ENCODE measurements at places on chromosomes 4 and X.

GRCh38 chrX:39337451-39337850 is 536.2 kb downstream of the MID1IP1 start:
- no peak for DNase-seq

DNA sequence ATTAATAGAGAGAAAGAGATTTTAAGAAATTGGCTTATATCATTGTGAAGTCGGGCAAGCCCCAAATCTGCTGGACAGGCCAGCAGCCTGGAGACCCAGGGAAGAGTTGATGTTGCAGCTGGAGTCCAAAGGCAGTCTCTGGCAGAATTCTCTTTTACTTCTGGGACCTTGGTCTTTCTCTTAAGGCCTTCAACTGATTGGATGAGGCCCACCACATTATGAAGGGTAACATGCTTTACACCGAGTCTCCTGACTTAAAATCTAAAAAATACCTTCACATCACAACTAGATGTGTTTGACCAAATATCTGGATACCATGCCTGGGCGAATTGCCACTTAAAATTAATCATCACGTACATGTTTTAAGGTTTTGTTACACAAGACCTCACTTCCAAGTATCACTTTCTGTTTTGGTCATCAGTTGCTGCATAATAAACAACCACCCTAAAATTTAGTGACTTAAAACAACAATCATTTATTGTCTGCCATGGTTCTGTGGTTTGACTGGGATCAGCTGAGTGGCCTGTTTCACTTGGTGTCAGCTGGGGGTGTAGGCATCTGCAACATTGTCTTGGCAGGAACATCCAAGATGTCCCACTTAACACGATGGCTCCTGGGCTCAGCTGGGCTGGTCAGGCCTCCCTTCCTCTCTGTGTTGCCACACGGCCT is 3.4 kb downstream of the CD38 start:
- DNase-seq: no peak

DNA sequence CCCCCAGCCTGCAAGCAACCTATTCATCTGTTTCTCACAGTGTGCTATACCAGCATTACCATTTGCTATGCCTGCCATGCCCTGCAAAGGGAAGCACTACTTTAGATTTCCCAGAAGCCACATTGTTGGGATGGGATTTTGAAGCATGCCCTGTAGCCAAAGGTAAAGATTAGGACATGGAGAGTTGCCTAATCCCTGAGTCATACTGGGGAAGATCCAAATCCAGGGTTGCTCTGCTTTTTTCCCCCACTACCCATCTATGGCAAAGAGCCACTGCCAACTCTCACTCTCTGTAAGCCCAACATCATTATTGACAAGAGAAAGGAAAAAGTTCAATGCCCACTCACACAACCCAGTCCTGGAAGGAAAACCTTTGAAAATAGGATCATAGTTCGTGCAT is 36.7 kb upstream of the TMEM164 start:
- no peak for DNase-seq

DNA sequence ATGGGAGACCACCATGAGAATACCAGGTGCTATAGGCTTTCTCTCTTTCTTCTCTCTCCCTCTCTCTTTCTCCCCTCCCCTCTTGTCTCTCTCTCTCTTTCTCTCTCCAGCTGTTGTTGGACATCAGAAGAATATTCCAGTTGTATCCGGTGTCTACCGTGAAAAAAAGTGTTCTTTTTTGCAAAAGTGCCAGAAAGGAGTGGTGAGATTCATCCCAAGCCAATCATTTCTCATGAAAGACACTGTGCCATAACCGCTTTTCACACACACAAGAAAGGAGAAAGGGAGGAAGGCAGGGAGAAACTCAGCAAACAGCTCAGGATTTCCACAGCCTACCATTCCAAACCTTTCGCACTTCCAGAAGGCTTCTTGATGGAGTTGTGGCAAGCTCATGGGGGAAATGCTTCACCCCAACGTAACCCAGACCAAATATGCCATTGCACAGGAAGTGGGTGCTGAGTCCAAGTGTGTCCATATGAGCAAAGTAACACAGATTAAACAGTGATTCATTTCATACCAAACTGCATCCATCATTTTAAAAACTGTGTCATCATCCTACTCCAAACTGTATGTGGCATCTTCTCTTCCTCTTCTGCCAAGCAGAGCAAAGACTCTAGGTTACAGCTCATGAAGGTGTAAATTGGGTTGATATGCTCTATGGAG is 224.0 kb downstream of the APBB2 start:
- no peak for DNase-seq

- no peak for DNase-seq
Observed at GRCh38 chr4:79576429-79576753, 168.4 kb upstream of the GK2 start.

DNA sequence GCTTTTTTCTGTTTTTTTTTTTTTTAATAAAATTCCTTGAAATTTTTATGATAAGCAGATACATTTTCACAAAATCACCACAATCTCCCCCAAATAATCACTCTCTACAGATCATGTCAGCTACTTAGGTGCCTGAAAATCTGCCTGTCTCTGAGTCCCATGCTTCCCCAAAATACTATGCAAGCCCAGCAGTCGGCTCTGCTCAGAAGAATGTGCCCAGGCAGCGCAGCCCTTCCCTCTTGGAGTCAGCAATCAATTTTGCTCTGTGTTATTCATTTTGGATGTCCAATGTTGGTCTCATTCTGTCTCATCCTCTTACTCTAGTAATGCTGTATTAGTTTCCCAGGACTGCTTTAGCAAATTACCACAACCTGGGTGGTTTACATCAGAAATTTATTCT is 24.9 kb upstream of the C1QTNF7 start:
- peak; percentile 44 for DNase-seq

GRCh38 chr4:81494031-81494431 is 22.3 kb upstream of the RASGEF1B start:
- no peak for DNase-seq

GRCh38 chrX:143683486-143683885 is 37.1 kb downstream of the SPANXN2 start:
- no peak for DNase-seq

DNA sequence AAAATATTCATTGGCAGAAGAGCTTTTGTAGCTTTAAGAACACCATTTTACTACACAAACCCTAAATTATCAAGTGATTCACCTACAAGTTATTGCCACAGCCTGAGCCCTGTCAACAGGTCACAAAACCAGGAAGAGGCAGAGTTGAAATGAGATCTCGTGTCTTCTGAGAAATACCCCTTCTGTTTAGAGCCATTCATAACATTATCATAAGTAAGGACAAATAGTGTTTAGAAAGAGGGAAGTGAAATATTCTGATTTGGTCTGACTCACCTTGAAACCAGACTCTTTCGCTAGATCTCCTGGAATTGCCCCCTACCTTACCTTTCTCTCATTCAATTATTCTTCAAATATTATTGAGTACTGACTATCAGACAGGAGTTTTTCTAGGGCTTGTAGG is 5.9 kb downstream of the ETDB start:
- DNase-seq: no peak

- no peak for DNase-seq
Observed at GRCh38 chr4:30968926-30969325, 248.8 kb downstream of the PCDH7 start.
